ENCODE measurements at places on chromosomes 1 and 21.

DNA sequence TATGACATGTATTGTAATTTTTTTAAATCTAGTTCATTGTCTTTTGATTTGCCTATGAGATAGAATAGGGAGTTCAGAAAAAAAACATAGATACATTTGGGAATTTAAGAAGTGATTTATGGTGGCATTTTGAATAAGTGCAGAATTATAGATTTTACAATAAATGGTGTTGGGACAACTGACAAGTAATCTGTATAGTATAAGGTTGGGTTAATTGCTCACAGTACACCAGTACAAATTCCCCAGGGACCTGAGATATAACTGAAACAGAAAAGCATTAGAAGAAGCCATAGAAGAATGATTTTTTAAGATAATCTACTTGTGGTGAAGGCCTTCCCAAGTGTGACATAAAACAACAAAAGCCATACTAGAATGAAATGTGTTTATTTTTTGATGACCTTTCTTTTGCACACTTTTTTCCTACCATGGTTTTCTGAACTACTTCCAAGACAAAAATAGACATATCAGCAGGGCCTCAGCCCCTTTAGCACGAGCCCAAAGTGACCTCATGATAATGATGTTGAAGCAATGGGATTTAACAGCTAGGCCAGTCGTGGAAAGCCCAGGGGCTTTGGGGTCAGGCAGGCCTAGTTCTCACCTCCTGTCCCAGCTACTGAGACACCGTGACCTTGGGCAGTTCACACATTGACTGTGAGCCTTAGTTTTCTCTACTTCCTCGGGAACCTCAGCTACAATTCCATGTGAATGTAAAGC is 87.4 kb downstream of the GREM2 start:
- DNase-seq = no peak

- DNase-seq = no peak
Measured at GRCh38 chr1:244352156-244352830, 99.4 kb downstream of the ADSS2 start.

- no peak for DNase-seq
Measured at GRCh38 chr1:77797991-77798390, 18.5 kb downstream of the MIGA1 start.

DNA sequence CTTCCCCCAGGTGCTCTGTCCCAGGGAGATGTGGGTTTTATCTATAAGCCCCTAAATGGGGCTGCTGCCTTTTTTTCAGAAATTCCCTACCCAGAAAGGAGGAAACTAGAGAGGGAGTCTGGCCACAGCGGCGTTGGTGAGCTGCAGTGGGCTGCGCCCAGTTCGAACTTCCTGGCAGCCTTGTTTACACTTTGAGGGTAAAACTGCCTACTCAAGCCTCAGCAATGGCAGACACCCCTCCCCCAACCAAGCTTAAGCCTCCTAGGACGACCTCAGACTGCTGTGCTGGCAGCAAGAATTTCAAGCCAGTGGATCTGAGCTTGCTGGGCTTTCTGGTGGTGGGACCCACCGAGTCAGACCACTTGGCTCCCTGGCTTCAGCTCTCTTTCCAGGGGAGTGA is 46.2 kb upstream of the PAPPA2 start:
- DNase-seq = no peak

DNA sequence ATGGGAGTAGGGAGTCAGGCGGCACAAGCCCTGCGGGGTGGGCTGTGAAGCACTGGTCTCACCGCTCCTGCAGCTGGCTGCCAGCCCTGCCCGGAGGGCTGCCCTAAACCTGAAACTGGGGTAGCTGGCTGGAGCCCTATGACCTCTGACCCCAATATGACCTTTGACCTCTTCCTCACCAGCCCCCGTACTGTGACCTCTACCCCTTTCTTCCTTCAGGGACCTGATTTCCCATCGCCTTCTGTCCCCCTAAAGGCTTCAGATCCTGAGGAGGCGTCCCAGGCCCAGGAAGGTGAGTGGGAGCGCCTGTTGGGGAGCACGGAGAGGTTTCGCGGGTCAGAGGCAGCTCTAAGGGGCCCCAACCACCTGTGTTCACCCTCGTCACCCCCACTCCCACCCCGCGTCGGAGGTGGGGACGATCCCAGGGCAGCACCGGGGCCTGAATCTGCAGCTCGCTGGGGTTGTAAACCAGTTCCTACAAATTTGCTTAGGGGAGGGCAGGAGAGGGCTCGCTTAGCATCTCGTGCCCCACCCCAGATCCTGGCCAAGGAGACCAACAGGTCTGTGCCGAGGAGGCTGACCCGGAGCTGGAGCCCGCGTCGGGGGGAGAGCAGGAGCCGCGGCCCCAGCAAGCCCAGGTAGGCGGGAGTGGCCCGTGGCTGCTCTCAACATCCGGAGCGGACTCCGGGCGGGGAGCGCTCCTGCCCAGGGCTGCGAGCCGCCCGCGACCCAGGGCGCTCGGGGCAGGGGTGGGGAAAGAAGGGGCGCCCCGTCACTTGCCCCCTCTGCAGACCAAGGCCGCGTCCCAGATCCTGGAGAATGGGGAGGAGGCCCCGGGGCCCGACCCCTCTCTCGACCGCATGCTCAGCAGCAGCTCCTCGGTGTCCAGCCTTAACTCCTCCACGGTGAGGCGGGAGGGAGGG is 7.3 kb downstream of the SYTL1 start:
- DNase-seq = no peak

DNA sequence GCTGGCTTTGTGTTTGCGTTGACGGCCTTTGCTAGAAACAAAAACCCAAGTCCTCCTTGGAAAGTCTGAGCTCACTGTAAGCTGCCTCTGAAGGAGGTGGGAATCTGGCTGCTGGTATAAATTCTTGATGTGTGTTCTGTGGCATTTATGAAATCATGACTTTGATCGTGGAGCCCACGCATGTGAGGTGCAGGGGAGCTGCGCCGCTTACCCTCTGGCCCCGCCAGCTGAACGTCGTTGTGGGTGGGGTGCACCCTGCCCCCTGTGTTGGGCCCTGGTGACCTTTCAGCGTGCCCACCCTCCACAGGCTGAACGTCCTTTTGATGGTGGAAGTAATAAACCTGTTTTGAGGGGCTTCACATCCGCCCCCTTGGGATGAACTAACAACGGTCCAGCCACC is 21.2 kb upstream of the DIP2A start:
- DNase-seq = no peak

- no peak for DNase-seq
Measured at GRCh38 chr1:1542766-1543705, 2.6 kb upstream of the TMEM240 start.

GRCh38 chr1:154006136-154006535 is 15.6 kb downstream of the RPS27 start:
- DNase-seq = no peak

DNA sequence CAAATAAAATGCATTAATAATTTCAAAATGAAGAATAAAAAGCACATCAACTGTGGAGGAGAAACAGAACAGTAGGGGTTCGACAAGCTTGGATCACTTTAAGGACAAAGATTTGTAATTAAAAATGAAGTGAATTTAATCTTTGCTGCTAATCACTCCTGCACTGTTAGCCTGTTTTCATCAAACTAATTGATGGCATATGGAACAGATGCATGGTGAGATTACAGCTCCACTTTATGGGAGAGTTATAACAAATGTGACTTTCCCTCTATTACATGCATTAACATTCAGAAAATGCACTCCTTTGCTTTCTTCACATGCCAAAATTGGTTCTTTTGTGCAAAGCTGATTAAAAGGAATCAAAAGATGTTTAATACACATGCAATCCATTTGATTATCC is 207.2 kb upstream of the C21orf91 start:
- DNase-seq = no peak

- DNase-seq = no peak
Measured at GRCh38 chr1:1182491-1183220, 9.0 kb downstream of the TTLL10 start.

- DNase-seq = peak; percentile 84
Measured at GRCh38 chr1:154943649-154944400, 7.3 kb upstream of the PMVK start.

- no peak for DNase-seq
Measured at GRCh38 chr1:100265562-100265930, 470 bp upstream of the RTCA start.

GRCh38 chr1:226987623-226988333 is 47.7 kb downstream of the COQ8A start:
- no peak for DNase-seq

GRCh38 chr1:153921080-153921802 is 1.5 kb downstream of the GATAD2B start:
- DNase-seq = no peak

DNA sequence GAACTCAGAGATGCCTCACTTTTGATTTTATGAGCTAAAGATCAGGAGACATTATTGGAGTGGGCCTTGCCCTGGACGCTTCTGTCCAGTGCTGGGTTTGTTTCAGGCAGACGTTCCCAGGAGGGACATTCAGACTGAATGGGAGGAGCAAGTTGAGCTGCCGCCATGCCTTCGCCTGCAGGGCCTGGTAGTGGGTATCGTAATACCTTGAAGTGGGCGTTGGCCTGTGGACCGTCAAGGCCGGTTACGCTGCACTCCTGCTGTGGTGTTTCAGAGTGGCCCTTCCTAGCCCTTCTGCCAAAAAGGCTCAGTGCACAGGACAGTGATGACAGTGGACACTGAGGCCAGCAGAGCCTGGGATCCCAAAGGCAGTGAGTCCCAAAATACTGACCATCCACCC is 1.6 kb downstream of the FAM3B start:
- no peak for DNase-seq

- no peak for DNase-seq
Measured at GRCh38 chr1:213256438-213257087, 205.5 kb downstream of the RPS6KC1 start.

DNA sequence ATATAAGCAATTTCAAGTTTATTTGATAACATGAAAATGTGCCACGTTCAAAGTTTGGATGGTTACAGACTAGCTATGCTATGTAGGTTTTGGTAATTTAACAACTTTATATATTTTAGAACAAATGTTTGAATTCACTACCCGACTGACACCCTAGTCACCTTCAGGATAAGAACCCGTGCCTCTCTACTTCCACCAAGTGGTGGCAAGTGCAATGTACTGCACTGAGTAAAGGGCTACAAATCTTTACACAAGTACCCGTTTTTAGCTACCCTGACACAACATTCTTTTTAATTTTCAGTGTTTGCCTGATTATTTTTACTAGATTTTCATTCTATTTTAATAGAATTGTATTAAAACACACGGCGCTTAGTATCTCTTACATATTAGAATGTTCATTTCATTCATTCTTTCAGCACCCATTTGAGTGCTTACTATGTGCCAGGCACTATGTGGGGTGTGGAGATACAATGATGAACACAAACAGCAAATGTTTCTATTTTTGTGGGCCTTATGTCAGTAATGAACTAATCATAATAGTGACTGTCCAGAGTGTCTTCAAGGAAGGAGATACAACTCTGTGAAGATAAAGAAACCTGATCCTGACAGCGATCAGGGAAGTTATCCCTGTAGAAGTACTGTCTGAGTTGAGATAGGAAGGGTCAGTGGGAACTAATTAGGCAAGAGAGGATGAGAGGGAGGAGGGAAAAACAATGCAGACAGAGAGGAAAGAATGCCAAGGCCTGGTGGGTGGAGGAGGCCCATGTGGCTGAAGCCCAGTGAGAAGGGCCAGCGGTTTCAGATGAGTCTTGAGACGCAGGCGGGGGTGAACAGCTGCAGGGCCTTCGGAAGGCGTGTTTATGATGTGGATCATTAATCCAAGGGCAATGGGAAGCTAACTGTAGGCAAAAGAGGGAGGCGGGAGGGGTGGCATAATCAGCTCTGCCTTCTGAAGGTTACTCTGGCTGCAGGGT is 3.8 kb downstream of the LCA5L start:
- peak; percentile 70 for DNase-seq

GRCh38 chr1:52662645-52663313 is 29.8 kb downstream of the SHISAL2A start:
- DNase-seq = no peak

DNA sequence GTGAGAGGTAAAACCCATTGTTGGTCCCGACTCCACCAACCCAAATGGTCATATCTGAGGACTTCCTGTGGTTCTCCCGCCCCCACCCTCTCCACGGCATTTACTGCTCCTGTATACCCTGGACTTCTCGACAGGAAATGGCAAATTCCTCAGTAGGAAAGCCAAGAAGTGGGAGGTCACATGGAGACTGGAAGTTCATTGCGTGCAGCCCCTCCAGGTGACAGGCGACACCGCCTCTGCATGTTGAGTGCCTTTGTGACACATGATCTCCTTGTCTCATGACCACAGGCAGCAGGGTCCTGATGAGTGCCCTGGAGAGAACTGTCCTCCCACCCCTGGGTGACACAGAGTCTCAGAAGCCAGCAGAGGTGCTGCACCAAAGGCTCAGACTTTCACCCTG is 24.2 kb downstream of the ERG start:
- DNase-seq = peak; percentile 28

- no peak for DNase-seq
Measured at GRCh38 chr1:36925251-36925650, 109.1 kb downstream of the GRIK3 start.

DNA sequence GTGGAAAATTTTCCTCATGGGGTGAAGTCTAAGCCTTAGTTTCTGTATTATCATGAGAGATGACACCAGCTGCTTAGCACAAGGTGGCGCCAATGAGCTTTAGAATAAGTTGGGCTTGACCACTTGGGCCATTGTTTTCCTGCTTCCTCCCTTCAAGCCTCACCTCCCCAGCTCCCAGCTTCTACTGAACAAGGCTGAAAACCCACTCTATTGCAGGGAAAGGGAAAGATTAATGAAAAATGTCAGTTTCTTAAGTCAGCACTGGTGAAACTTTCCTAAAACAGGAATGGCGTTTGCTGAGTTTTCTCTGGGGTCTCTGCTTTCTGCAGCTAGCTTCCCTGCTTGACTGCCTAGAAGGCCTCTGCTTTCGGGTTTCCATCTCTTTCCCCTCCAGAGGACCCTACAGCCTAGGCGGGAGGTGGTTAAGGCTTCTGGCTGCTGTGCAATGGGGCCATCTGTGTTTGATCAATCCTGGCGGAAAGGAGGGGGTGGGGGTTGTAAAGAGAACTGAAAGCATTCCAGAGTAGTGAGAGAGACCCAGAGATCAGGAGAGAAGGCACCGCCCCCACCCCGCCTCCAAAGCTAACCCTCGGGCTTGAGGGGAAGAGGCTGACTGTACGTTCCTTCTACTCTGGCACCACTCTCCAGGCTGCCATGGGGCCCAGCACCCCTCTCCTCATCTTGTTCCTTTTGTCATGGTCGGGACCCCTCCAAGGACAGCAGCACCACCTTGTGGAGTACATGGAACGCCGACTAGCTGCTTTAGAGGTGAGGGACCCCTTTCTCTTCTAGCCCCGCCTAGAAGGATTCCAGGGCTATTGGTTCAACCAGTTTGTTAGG is at the start of gene OLFML3:
Gene OLFML3 (plus strand): TSS at position 612 of the 840 bp plus-strand sequence. CDS start 43 bp downstream, at position 655.
- peak; percentile 86 for DNase-seq

- no peak for DNase-seq
Measured at GRCh38 chr1:205301205-205301821, 20.2 kb downstream of the NUAK2 start.

- DNase-seq = no peak
Measured at GRCh38 chr1:243374412-243374811, 118.6 kb downstream of the SDCCAG8 start.

- DNase-seq = no peak
Measured at GRCh38 chr1:27539901-27540861, 50.2 kb upstream of the WASF2 start.

GRCh38 chr21:16395285-16395684 is 665.5 kb downstream of the USP25 start:
- no peak for DNase-seq

- no peak for DNase-seq
Measured at GRCh38 chr1:151832318-151832980, 847 bp upstream of the RORC start.

GRCh38 chr1:98660940-98661543 is 479 bp upstream of the SNX7 start:
- DNase-seq = no peak
